MCF 10A (cell line): ENCODE measurements at places on chromosomes 1 and 21. TPM values are rescaled to one million over a fixed set of nuclear protein-coding genes. Genes with fewer than 3 reads are reported as not detected.

DNA sequence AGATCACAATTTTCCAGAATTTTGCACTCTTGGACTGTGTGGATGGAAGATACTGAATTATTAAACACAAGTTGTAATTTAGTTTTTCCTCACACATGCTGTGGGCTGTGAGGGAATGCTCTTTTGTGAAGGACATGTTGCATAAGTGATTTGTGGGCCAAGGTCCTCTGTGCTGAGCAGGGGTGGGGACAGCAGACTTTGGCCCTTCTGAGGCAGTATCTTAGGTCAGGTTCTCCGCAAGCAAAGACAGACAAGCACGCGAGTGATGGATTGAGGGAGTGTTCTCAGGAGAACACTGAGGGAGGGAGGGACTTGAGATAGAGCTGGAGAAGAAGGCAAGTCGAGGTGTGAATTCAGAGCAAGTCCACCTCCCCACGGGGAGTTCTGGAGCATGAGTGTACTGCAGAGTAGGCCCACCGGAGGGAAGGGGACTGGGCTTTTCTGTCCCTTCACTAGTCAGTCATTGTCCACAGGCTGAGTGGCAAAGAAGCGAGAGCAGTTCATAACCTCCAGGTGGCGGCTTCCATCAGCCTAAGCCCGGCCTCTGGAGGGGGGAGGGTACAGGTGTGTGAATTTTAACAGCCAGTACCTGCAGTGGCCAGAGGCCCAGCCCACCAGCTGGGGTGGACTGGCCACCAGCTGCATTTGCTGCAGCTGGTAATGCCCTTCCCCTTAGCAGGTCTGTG is 19.1 kb upstream of the CD101 start:
- no peaks in the 10 kb centered on the region for H3K27me3 ChIP-seq
- no peaks in the 10 kb centered on the region for H3K4me1 ChIP-seq
- H3K27ac ChIP-seq: peak overlapping the region; percentile 23
- H3K36me3 ChIP-seq: peaks cover 24% of the 10 kb centered on the region
- H3K4me3 ChIP-seq: no peak overlapping the region

- peaks cover 35% of the 10 kb centered on the region for H3K27me3 ChIP-seq
- no peak overlapping the region for H3K27ac ChIP-seq
- no peak overlapping the region for H3K4me3 ChIP-seq
- DNase-seq: no peak
Measured at GRCh38 chr1:24925082-24925779, 4.8 kb downstream of the RUNX3 start.

DNA sequence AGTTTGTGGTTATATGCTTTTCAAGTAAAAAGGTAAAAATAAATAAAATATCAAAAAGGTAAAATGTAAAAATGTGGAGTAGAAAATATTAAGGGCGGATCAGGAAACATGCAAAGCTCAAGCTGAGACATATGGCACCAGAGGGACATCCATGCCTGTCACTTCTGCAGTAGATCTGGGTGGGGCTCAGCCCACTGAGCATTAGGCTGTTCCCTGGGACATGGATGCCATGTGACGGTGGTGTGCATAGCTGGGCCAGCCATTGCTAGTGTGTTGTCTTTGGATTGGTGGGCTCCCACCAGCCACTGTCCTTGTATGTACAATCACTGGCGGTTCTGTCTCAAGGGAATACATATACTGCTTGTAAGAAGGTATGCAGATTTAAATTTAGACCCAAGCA is 3.0 kb downstream of the TTC13 start:
- no peak for DNase-seq
- no peaks in the 10 kb centered on the region for H3K36me3 ChIP-seq
- H3K4me3 ChIP-seq: no peak overlapping the region
- no peaks in the 10 kb centered on the region for H3K27me3 ChIP-seq
- no peak overlapping the region for H3K27ac ChIP-seq

DNA sequence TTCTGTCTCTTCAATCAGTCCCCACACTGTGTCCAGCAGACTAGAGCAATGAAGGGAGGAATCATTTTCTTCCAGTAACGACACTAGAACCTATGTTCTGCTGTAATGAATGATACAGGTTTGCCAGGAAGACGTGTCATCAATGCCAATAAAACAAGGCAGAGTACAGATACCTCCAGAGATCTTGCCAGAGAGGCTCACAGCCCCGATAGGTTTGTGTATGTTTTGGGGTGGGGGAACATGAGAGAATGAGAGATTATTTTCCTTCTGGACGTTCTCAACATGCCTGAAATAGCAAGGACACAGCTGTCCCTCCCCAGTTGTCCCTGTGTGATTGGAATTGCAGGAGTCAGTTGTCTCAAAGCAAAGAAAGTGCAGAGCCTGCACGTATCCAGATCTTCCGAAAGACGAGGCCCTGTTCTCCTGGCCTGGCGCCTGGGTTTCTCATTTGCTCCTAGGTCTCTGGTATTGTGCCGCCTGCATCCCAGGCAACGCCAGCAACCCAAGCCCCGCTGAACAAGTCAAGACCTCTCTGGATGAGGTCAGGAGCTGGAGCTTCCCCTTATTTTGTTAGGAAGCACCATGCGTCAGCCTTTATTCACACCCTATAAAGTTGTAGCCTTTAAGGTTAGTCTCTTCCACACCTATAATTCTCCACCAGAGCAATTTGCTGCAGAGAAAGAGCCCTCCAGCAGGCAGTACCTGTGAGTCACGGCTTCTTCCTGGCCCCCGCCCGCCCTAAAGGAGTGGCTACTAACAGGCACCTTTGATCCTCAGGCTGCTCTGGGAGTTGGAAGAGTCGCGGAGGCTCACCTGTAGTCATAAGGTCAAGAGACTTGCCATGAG is 130.5 kb downstream of the TOMM20 start:
- peak; percentile 99 for DNase-seq
- H3K36me3 ChIP-seq: peaks cover 6% of the 10 kb centered on the region
- H3K27me3 ChIP-seq: no peaks in the 10 kb centered on the region
- peak overlapping the region; percentile 93 for H3K27ac ChIP-seq
- peaks cover 26% of the 10 kb centered on the region for H3K4me1 ChIP-seq
- H3K4me3 ChIP-seq: peak overlapping the region; percentile 58

The LCE1F gene
- total RNA-seq: not detected in 2 replicates

- DNase-seq: peak; percentile 37
- no peak overlapping the region for H3K4me3 ChIP-seq
- no peaks in the 10 kb centered on the region for H3K36me3 ChIP-seq
- H3K27me3 ChIP-seq: peaks cover 12% of the 10 kb centered on the region
Measured at GRCh38 chr21:41601573-41602368, 93.8 kb upstream of the TMPRSS2 start.

- H3K4me3 ChIP-seq: no peak overlapping the region
- H3K27ac ChIP-seq: no peak overlapping the region
- peaks cover 5% of the 10 kb centered on the region for H3K4me1 ChIP-seq
- DNase-seq: no peak
Measured at GRCh38 chr1:156417401-156418020, 48.5 kb downstream of the RHBG start.

- H3K27me3 ChIP-seq: no peaks in the 10 kb centered on the region
- H3K4me3 ChIP-seq: no peak overlapping the region
- peaks cover 42% of the 10 kb centered on the region for H3K4me1 ChIP-seq
- H3K27ac ChIP-seq: no peak overlapping the region
- no peaks in the 10 kb centered on the region for H3K36me3 ChIP-seq
- DNase-seq: no peak
Measured at GRCh38 chr1:230157420-230158390, 90.7 kb downstream of the GALNT2 start.

The SMPDL3B gene
- 2.6 and 4.0 TPM in 2 replicates for total RNA-seq

GRCh38 chr1:76998582-76999223 is 131.4 kb downstream of the ST6GALNAC5 start:
- H3K27ac ChIP-seq: peak overlapping the region; percentile 96
- no peaks in the 10 kb centered on the region for H3K27me3 ChIP-seq
- peak overlapping the region; percentile 44 for H3K4me3 ChIP-seq
- no peaks in the 10 kb centered on the region for H3K36me3 ChIP-seq

- no peaks in the 10 kb centered on the region for H3K36me3 ChIP-seq
- peak; percentile 39 for DNase-seq
- no peaks in the 10 kb centered on the region for H3K27me3 ChIP-seq
- peaks cover 2% of the 10 kb centered on the region for H3K4me1 ChIP-seq
- H3K4me3 ChIP-seq: no peak overlapping the region
Measured at GRCh38 chr1:35876988-35877387, 6.0 kb upstream of the AGO1 start.

GRCh38 chr1:4771721-4772120 is 117.3 kb downstream of the AJAP1 start:
- no peaks in the 10 kb centered on the region for H3K27me3 ChIP-seq
- DNase-seq: no peak
- H3K4me1 ChIP-seq: no peaks in the 10 kb centered on the region
- H3K36me3 ChIP-seq: no peaks in the 10 kb centered on the region

- H3K27me3 ChIP-seq: no peaks in the 10 kb centered on the region
- peaks cover 7% of the 10 kb centered on the region for H3K4me1 ChIP-seq
- H3K27ac ChIP-seq: no peak overlapping the region
Measured at GRCh38 chr21:45004481-45005247, 64.8 kb downstream of the SLX9 start.

The MASP2 gene
- total RNA-seq: 0.17 and 0.51 TPM in 2 replicates

The NHLH1 gene
- total RNA-seq: 0.12 and 0.20 TPM in 2 replicates

GRCh38 chr1:43853161-43853921 is 80.3 kb upstream of the ARTN start:
- no peak overlapping the region for H3K4me3 ChIP-seq
- peak; percentile 85 for DNase-seq
- no peaks in the 10 kb centered on the region for H3K36me3 ChIP-seq
- H3K4me1 ChIP-seq: peaks cover 36% of the 10 kb centered on the region
- H3K27me3 ChIP-seq: no peaks in the 10 kb centered on the region

The ELAPOR1 gene
- total RNA-seq: 0.22 and 0.58 TPM in 2 replicates

DNA sequence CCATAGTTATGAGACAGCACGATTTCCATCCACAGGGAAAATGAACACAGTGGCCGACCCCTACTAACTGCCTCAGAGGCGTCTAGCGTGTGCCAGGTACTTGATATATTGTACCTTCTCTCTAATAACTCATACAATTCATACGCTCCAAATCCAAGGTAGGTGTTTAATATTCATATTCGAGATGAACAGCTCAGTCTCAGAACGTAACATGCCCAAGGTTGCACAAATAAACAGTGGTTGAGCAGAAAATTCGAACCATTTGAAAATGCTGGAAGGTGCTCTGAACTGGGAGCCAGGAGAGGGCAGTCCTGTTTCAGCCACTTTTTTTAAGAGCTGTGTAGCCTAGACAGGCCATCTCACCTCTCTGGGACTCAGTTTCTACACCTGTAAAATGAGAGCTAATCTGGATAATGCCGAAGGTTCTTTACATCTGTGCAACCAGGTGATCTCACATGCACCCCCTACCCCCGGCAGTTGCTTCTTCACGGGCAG is 7.9 kb downstream of the SLC45A3 start:
- no peaks in the 10 kb centered on the region for H3K27me3 ChIP-seq
- H3K4me3 ChIP-seq: no peak overlapping the region
- H3K36me3 ChIP-seq: no peaks in the 10 kb centered on the region
- no peak for DNase-seq
- no peak overlapping the region for H3K27ac ChIP-seq

DNA sequence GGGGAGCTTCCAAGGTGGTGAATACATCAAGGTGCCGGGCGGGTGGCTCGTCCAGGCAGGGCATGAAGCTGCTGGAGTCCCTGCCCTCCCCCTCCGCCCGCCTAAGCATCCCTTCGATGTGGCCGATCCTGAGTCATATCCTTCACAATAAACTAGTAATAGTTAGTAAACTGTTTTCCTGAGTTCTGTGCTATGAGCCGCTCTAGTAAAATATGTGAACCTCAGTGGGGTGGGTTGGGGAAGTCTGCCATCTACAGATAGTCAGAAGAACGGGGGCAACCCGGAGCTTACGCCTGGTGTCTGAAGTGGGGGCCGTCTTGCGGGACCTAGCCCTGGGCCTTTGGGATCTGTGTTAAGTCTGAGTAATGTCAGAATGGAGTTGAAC is 21.6 kb downstream of the C2CD2 start:
- peaks cover 36% of the 10 kb centered on the region for H3K4me1 ChIP-seq
- H3K27ac ChIP-seq: peak overlapping the region; percentile 84
- H3K36me3 ChIP-seq: peaks cover 21% of the 10 kb centered on the region
- DNase-seq: peak; percentile 91
- H3K4me3 ChIP-seq: peak overlapping the region; percentile 48

DNA sequence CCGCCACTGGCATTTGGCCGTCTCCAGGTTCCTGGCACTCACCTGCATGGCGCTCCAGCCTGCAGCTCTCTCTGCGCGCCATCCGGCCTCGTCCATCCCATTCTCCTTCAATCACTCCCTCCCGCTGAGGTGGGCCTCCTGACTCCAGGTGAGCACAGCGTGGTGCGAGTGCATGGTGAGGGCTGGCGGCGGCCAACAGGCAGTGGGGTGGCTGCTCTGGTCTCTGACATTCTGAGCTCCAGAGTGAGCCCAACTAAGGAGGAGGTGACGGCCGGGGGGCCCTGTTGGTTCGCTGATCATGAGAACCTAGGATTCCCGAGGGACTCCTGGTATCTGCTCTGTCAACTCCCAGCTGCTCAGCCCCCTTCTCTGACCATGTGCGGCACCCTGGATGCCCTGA is 130.4 kb downstream of the AJAP1 start:
- no peak for DNase-seq
- no peak overlapping the region for H3K27ac ChIP-seq
- H3K4me1 ChIP-seq: no peaks in the 10 kb centered on the region
- peaks cover 5% of the 10 kb centered on the region for H3K36me3 ChIP-seq
- no peaks in the 10 kb centered on the region for H3K27me3 ChIP-seq
- H3K4me3 ChIP-seq: no peak overlapping the region

- peaks cover 76% of the 10 kb centered on the region for H3K36me3 ChIP-seq
- no peak overlapping the region for H3K4me3 ChIP-seq
- no peaks in the 10 kb centered on the region for H3K27me3 ChIP-seq
Measured at GRCh38 chr1:230253150-230253549, 173.0 kb downstream of the PGBD5 start.

DNA sequence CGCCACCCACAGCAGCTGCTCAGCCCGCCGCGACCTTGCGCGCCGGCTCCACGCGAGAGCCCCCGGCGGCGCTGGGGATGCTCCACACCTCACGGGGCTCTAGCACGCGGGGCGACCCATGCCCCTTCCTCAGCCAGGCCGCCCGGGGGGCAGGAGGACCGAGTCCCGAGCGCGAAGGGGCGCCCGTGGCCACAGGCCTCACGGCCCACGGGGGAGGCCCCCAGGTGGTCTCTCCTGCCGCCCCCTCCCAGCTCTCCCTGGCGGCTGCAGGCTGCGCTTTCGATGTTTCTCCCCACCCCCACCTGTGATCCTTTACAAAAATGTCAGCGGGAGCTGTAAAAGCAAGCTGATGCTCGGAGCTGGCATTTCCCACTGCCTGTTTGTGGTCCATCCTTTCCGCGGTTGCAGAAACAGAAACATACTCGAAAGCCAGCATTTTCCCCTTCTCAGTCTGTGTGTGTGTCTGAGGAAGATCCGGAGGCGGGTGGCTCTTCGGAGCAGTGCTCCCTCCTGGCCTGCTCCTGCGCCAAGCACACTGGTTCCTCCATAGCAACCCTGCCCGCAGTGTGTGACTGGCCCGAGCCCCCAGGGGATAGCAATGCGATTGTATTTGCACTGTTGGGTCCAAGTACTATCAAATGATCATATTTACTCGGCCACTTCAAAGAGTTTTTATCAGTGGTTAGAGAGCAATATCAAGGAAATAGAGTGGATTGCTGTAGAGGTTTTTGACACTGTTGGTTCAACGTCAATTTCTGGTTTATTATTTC is 2.1 kb downstream of the KIF26B start:
- H3K4me1 ChIP-seq: peaks cover 17% of the 10 kb centered on the region
- DNase-seq: no peak
- H3K27ac ChIP-seq: no peak overlapping the region

GRCh38 chr1:85607126-85607920 is 26.8 kb downstream of the CCN1 start:
- peak overlapping the region; percentile 65 for H3K27ac ChIP-seq
- peaks cover 38% of the 10 kb centered on the region for H3K4me1 ChIP-seq
- no peaks in the 10 kb centered on the region for H3K27me3 ChIP-seq
- peak overlapping the region; percentile 4 for H3K4me3 ChIP-seq
- peak; percentile 91 for DNase-seq
- H3K36me3 ChIP-seq: no peaks in the 10 kb centered on the region
